ENCODE measurements at places on chromosomes 6 and 20.

GRCh38 chr6:45697605-45698004 lies 318.1 kb downstream of the CLIC5 start:
- DNase-seq: no peak

DNA sequence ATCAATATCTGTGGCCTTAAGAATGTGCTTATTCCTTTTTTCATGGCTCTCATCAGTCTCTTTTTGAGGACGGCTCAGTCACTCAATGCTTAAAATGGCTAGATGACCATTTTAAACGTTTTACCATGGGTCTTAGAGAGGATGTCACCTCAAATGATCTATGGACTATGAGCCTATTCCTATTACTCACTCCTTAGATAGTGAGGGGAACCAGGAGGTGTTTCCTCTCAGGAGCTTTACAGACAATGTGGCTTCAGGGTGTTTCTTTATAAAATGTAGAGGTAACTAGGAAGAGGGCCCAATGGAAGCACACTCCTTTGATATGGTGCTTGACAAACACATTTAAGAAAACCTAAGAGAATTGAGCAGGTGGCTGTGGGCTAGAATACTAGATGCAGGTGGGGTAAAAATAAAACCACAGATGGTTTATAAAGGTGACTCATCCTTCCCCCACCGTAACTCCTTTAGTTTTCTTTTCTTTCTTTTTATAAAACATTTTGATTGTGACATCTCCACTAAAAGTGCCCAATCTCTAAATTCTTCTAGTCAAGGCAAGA lies 1.5 kb upstream of the TMEM200A start:
- DNase-seq: no peak

GRCh38 chr6:96547654-96548053 lies 15.3 kb upstream of the FHL5 start:
- DNase-seq: no peak

- DNase-seq: no peak
These were observed 120.1 kb downstream of the JPH2 start for GRCh38 chr20:44066645-44067606.

DNA sequence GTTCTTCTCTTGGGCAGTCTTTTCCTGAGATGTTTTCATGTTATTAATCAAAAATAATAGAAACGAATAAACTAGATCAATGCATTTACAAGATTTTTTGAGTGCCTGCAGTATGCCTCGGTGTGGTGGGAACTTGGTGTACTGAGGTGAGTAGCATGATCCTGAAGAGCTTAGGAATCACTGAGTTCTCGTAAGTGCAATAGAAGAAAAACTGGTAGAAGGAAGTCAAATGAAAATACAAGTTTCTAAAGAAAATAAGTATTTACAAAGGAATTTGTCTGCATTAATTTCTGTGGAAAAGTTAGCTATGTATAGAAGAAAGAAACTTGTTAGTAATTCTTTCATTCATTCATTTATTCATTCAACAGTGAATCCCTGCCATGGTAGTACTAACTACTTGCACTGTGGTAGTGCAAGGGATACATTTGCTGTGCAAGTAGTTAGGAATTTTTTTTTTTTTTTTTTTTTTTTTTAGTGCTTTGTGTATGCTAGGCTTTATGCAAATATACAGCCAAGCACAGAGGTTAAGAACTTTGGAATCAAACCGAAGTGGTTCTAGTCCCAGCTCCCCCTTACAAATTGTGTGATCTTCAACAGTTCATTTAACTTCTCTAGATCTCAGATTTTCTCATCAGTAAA lies 13.9 kb downstream of the NT5E start:
- DNase-seq: no peak

DNA sequence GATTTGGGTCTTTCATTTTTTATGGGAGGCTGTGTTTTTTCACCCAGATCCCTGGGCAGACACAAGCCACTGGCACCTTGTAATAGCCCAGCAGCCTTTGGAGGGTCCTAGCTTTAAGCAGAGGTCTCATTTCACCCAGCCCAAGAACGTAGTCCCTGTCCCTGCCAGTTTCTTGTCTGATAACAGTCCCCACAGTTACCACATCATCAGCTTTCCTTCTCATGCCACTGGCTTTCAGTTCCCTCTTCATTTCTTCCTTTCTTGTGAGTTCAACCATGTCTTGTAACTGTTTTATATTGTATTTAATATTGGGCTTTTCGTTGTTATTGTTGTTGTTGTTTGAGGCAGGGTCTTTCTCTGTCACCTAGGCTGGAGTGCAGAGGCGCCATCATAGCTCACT lies 10.6 kb downstream of the PNPLA1 start:
- no peak for DNase-seq

DNA sequence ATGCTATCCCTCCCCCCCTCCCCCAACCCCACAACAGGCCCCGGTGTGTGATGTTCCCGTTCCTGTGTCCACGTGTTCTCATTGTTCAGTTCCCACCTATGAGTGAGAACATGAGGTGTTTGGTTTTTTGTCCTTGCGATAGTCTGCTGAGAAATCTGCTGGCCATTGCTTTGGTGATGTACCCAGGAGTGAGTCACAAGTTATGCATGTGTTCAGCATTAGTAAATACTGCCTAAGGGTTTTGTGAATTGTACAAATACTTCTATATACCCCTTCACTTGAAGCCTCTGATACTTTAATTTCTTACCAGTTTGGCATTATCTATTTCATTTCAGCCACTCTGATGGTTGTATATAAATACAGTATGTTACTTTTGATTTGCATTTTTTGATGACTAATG lies 711.3 kb upstream of the GJE1 start:
- no peak for DNase-seq

GRCh38 chr20:50089140-50089786 lies 23.7 kb downstream of the UBE2V1 start:
- DNase-seq: no peak

GRCh38 chr6:45021676-45022075 lies 306.5 kb upstream of the RUNX2 start:
- DNase-seq: no peak

- no peak for DNase-seq
These were observed 24.8 kb downstream of the GRM4 start for GRCh38 chr6:34120953-34121675.

GRCh38 chr6:84016029-84016428 lies 17.5 kb upstream of the MRAP2 start:
- no peak for DNase-seq

DNA sequence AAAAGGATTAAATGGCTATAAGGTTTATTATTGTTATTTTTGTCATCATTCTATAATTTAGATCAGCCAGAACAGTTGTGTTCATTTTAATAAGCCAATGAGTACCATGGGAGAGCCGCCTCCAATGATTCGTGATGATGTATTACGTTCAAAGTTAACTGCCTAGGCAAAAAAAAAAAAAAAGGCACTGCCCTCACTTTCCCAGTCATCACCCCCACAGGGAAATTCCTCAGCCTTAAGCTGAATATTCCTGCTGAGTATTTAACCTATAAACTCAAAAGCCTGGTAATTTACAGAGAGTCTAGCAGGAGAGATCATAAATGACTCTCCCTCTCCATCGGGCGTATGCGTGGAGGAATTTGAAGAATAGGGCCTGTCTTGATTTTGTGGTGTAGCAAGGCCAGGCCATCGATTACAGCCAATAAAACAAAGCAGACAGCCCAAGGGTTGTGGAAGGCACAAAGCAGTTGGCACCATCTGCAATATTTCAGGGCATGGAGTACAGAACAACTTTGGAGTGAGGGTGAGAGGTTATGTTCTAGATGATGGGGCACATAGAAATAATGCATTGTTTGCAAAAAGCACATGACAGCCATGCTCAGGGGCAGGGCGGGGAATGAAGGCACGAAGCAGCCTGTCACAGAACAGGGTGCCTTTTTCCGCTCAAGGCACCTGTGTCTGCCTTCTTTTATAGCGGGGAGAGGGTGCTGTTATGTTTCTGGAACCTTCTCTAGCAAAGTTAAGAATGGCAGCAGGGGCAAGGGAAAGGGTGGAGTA lies 138.2 kb upstream of the DTNBP1 start:
- DNase-seq: no peak

GRCh38 chr6:25022140-25022553 lies 86.4 kb upstream of the RIPOR2 start:
- DNase-seq: no peak

- DNase-seq: peak; percentile 34
These were observed 10.1 kb downstream of the EZR start for GRCh38 chr6:158808941-158809678.

GRCh38 chr20:4946986-4947385 lies 54.3 kb downstream of the SLC23A2 start:
- DNase-seq: no peak

GRCh38 chr20:9583151-9583550 lies 68.8 kb downstream of the LAMP5 start:
- no peak for DNase-seq

GRCh38 chr6:117169781-117170281 lies 95.5 kb upstream of the VGLL2 start:
- DNase-seq: no peak

- no peak for DNase-seq
These were observed 85.6 kb downstream of the GPR6 start for GRCh38 chr6:110063594-110064263.

DNA sequence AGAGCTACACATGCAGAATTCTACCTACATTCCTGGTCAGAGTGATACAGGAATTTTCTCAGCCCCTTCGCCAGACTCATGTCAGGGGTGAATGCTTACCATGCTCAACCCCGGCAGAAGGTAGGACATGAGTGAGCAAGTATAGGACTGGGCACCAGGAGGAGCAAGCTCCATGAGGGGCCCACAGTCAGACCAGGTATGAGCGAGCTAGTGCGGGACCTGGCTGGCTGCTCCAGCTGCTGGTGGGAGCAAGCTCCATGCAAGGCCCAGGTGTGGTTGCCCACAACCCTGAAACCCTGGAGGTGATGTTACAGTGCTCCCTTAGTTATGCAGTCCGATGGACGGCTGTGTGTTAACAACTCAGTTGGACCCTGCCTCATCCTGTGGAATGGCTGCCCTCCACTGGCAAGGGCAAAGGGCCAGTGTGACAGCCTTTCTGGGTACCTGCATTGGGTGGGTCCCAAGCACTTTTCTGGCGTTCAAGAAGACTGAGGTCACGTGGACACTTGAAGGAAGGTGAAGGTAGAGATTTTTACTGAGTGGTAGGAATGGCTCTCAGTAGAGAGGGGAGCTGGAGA lies 503.5 kb upstream of the CITED2 start:
- DNase-seq: no peak

- no peak for DNase-seq
These were observed 357.3 kb downstream of the FOXA2 start for GRCh38 chr20:22226849-22227700.

DNA sequence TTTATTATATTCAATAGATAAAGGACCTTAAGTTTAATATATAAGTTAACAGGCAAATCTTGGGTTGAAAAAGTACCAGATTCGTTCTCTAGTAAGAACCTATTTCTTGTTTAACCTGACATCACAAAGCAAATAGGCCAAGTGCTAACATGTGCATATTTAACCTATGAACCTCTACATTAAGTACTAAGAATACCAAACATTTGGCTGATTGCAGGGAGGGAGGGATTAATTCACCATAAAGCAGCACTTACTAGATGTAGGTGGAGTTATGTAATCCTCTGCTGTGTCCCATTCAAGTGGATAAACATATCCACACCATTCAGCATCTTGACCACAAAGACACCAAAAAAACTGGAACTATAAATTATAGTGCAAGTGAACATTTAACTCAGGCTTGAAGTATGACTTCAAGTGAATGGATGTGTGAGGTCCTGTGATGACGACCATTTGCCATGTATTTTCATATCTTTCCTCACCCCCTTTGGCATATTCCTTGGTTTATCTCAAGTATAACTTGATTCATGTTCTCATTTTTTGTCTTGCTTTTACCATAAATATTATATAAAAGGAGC lies 10.2 kb downstream of the STX11 start:
- no peak for DNase-seq

DNA sequence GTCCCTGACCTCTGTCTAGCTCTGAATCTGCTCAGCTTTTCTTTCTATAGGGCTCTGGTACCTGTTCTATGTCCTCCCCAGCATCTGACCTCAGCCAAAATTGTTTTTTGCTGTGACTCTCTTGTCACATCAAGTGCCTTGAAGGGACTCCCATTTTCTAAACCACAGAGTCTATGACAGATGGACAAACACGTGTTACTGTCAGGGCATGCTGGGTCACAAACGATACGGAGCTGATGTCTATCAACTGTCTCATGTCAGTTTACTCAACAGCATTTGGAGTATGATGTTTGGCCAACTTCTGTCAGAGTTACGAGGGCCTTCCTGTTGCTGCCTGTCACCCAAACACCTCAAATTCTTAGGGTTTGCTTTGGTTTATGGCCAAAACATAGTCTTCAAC lies 20.5 kb downstream of the ID4 start:
- DNase-seq: no peak

- no peak for DNase-seq
These were observed 140.1 kb upstream of the GMDS start for GRCh38 chr6:2385471-2385983.

GRCh38 chr20:47029845-47030244 lies 135.2 kb downstream of the EYA2 start:
- no peak for DNase-seq

DNA sequence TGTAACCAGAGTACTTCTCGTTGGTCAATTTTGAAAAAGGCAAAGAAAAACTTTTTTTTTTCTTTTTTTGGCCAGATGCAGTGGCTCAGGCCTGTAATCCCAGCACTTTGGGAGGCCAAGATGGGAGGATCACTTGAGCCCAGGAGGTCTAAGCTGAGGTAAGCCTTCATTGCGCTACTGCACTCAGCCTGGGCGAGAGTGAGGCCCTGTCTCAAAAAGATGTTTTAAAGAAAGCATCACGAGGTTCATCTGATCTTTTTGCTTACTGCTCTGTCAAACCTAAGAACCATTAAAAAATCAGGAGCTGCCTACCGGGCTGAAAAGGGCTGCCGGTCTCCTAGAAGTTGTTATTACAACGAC lies 607 bp downstream of the LYRM2 start:
- no peak for DNase-seq

DNA sequence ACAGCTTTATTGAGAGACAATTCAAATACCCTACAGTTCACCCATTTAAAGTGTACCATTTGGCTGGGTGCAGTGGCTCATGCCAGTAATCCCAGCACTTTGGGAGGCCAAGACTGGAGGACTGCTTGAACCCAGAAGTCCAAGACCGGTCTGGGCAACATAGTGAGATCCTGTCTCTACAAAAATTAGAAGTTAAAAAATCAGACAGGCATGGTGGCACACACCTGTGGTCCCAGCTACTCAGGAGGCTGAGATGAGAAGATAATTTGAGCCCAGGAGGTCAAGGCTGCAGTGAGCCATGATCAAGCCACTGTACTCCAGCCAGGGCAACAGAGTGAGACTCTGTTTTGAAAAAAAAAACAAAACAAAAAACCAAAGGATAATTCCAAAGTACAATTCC lies 8.9 kb downstream of the CAPN11 start:
- no peak for DNase-seq

Data from stimulated activated naive CD4-positive, alpha-beta T cell treated with Interleukin-2 at 50 U/mL for 16 hours (primary cell).